ENCODE measurements at places on chromosomes 13 and 19.

DNA sequence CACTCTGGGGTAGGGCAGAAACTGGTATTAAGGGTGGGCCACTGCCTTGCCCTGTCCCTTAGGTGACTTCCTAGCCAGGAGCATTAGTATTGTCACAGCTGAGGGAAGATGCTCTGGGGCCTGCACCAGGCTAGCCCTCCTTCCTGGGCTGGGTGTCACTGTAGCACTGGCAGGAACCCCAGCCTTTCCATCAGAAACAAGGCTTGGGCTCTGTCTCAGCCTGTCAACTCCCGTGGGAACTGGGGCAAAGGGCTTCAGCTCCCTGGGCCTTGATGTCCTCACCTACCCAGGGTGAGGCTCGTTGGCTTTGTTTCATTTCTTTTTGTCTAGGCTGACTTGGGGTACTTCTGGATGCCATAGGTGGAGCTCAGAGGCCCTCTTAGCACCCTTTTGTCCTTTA lies 18.0 kb downstream of the PAF1 start:
- DNase-seq = no peak

DNA sequence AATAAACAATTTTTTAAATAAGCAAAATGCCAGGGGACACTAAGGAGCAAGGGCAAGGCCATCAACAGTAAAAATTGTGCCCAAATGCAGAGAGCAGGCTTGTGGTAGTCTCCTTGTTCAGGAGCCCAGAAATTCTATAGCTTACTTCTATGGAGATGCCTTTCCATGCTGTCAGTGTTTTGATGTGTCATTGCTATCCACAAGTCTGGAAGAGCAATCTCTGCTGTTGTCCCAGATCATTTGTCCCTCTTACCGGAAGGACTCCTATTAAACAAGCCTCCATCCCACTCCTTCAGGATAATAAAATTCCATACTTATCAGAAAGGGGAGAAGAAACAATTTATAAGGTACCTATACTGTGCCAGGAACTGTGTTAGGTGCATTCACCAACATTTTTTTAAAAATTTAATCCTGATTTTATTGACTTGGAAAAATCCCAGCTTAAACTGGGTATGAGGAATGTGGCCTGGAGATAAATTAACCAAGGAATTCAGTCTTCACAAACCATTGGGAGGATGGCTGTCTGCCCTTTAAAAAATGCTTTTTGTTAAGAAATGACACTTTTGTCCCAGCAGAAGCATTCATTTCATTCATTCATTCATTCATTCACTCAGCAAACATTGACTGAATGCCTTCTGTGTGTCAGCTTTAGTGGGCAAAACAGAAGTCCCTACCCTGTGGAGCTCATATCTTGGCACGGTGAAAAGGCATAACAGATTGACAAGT lies 26.8 kb upstream of the CYSLTR2 start:
- DNase-seq = no peak

DNA sequence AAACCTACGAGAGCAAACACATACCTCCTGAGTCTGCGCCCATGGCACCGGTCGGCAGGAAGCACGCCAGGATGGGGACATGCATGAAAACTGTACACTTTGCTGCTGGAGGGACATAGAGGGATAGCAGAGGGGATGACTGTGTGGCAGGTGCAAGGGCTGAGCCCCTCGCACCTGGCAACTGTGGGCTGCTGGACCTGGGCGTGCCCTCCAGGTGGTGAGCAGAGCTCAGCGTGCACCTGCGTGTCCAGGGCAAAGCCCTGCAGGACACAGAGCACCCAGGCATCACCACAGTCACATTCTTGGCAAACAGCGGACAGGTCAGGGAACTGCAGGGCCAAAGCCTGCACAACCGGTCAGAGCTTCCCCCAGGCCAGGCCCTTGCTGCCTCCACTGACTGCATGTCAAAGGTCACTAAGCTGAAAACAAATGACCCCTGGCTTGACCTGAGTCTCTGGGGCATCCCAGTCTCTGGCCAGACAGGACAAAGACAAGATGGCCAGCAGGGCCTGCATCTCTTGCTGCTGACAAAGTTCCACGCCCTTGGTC lies 9.0 kb upstream of the ISYNA1 start:
- no peak for DNase-seq

DNA sequence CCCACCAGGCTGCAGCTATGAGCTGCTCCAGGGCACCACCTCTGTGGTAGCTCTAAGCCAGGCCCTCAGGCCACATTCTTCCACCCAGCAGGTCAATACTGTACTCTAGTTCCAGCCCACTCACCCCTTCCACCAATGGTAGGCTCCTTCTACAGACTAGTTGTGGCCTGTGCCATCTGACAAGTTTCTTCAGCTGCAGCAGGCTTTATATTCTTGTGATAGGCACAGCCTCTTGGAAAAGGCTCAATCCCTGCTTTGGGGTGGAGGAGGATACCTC lies 8.5 kb downstream of the MICU2 start:
- no peak for DNase-seq

GRCh38 chr13:63206461-63206860 lies 1790.8 kb upstream of the PCDH20 start:
- DNase-seq = no peak

DNA sequence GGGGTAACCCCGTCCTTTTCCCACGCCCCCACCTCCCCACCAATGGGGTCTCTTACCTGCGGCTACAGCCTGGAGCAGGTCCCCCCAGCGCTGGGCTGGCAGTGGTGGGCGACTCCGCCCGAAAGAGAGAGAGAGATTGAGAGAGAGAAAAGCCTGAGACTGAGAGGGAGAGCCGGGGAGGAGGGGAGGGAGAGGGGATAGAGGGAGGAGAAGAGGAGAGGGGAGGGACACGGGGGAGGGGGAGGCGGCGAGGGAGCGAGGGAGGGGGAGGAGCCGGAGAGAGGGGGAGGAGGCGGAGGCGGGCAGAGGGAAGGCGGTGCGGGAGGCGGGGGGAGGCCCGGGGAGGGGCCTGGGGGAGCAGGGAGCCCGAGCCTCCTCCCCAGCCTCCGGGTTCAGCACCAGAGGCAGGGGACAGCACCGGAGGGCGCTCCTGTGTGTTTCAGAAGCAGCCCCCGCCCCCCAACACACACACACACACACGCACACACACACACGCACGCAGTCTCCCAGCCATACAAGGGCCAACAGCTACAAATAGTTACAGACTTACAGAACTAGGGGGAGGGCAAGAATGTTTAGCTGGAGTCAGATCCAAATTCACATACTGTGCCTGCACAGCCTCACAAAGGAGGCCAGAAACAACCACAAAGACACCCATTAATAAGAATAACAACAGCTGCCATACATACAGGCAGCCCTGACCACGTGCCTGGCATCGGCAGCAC lies at the start of gene SLC8A2:
TSS of gene SLC8A2 (minus strand) at position 161 of the 725 bp plus-strand sequence. CDS start 5,490 bp downstream, outside the sequence.
- DNase-seq = no peak

DNA sequence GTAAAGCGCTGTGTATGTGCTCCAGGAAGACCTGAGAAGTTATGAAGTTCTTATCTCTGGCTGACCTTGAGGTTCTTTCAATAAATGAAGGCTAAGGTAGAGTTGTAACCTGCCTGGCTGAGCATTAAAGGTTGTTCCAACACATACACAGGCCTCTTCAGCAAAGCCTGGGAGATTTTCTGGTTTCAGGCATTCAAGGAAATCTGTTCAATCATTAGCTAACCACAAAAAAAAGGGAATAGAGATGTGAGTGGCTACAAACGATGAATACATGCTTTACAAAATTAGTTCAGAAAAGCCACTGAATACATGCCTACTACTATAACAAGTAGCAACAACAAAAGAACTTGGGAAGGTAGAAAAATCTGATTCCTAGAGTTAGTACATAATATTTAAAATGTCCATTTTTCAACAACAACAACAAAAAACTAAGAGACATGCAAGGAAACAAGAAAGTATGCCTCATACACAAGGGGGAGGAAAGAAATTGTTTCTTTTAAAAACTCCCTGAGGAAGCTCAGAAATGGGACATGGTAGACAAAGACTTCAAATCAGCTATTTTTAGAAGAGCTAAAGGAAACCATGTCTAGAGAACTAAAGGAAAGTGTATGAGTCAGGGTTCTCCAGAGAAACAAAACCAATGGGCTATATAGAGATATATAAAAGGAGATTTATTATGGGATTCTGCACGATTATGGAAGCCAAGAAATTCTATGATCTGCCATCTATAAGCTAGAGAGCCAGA lies 191.5 kb upstream of the IPO5 start:
- no peak for DNase-seq

- no peak for DNase-seq
These were observed 67.2 kb upstream of the ZNF527 start for GRCh38 chr19:37303591-37304171.

DNA sequence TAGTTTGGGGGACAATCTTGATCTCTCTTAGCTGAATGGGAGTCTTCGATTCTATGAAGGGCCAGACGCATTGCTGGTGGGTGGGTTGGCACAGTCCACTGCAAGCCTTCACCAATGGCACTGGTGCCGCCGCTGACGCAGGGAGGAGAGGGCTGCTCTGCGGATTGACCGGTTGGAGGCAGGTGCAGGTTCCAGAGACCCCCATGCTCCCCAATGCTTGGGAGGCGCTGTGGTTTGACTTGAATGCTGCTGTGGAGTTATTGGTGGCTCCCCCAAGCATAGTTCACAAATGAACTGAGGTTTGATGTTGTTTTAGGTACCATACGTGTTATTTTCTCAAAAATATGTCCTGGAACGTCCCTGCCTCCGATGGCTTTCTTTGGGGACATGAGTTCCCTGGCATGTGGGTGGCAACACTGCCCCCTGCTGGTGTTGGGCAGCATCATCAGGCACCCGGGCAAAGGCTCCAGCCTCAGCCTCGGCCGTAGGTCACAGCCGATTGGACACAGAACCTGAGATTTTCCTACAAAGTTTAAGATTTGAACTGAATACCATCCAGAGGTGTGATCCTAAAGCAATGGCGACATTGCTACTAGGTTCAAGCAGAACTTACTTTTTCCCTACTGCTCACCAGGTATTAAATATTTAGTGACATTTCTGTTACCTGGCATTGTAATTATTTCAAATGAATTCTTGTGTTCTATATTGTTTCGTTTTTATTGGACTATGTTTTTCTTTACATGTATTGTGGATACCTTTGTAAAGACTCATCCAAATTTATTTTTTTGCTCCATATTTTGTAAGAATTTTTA lies 95.5 kb downstream of the ANKRD10 start:
- DNase-seq = peak; percentile 69

- no peak for DNase-seq
These were observed 14.7 kb upstream of the SHKBP1 start for GRCh38 chr19:40561947-40562346.

- no peak for DNase-seq
These were observed 13.8 kb downstream of the CILP2 start for GRCh38 chr19:19551853-19552192.

DNA sequence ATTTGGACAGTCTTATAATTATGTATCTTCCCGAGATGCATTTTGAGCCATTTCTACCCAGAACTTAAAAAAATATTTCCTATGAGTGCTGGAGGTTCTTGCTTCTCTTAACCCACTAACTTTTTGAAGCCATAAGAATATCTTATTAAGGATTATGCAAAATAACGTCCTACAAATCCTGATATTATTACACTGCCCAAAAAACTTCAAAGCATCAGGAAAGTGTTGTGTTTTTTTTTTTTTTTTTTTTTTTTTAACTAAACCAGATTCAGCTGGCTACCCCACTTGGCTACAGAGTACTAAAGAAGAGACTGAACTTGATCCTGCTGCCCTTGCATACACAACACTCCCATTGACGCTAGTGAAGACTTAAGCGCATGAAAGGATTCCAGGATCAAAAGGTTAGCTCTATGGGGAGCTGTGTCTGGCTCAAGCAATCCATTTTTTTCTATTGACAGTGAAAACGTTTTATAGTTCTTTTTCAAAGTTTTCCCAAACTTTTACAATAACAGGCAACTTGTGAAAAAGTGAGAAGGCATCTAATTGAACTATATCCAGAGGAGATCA lies 141.4 kb downstream of the KCNRG start:
- no peak for DNase-seq

DNA sequence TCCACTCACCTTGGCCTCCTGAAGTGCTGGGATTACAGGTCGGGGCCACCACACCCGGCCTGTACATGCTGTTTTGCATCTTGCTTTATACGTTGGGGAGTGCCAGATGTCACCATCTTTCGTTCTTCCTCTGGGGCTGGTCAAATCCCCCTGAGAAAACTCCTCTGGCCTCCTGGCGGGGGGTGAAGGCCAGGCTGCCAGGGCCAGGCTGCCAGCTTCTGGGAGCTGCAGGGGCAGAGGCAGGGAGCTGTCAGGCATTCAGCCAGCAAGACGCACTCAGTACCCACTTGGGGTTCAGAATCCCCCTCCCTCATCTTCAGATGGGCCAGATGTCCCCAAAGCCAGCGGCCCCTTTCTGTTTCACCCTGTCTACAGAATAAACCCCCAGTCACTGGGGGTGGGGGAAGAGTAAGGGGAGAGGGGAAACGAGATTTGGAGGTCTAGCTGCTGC lies 16.1 kb downstream of the ZSWIM9 start:
- DNase-seq = no peak

GRCh38 chr13:108227651-108228272 lies 9.6 kb downstream of the ABHD13 start:
- no peak for DNase-seq

DNA sequence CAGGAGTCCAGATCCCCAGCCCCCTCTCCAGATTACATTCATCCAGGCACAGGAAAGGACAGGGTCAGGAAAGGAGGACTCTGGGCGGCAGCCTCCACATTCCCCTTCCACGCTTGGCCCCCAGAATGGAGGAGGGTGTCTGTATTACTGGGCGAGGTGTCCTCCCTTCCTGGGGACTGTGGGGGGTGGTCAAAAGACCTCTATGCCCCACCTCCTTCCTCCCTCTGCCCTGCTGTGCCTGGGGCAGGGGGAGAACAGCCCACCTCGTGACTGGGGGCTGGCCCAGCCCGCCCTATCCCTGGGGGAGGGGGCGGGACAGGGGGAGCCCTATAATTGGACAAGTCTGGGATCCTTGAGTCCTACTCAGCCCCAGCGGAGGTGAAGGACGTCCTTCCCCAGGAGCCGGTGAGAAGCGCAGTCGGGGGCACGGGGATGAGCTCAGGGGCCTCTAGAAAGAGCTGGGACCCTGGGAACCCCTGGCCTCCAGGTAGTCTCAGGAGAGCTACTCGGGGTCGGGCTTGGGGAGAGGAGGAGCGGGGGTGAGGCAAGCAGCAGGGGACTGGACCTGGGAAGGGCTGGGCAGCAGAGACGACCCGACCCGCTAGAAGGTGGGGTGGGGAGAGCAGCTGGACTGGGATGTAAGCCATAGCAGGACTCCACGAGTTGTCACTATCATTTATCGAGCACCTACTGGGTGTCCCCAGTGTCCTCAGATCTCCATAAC lies at the start of gene APOE:
TSS of gene APOE (plus strand) at position 360 of the 724 bp plus-strand sequence. CDS start 829 bp downstream, outside the sequence.
- no peak for DNase-seq

DNA sequence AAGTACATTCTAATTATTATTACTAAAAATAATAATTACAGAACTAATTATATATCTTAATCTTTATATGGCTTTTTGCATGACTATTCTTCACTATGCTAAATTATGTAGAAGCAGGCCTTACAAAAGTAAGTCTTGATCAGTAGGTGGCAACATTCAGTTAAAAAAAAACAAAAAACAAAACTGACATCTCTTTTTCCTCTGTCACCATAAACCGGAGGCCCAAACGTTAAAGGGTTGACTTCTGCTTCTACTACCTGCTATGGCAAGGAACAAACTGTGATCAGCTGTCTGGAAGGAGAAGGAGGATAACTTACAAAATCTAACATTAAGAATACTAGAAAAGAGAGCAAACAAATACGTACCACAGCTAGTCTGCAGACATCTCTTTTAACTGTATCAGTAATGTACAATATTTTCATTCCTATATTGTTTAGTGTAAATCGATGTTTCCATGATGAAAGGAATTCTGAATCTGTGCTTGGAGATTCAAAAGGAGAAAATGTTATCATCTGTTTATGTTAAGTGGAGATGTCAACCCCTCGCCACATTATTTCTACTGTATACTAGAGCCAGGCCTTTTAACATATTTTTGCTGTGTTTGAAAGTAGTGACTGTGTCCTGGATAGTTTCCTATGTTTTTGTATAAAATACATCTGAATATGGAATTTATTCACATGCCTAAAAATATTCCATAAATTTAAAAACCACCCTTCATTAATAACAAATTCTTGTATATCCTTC lies 1525.4 kb downstream of the SLITRK1 start:
- DNase-seq = no peak

All from omental fat pad (tissue), 4 donors.